ENCODE measurements at places on chromosomes 7 and 10. TPM values are rescaled to one million over a fixed set of nuclear protein-coding genes. Genes with fewer than 3 reads are reported as not detected.

The ITIH5 gene
- total RNA-seq = 97.6 TPM

The CRHR2 gene
- total RNA-seq = 0.16 TPM

The ASAH2B gene
- total RNA-seq = 5.2 TPM

The UBTD1 gene
- 3.5 TPM for total RNA-seq

The AGR3 gene
- 16.8 TPM for total RNA-seq

The ADCY1 gene
- total RNA-seq = 3.7 TPM

The LBX1 gene
- total RNA-seq = not detected

The HHEX gene
- total RNA-seq = 6.7 TPM

The CLDN12 gene
- total RNA-seq = 39.8 TPM

The OR2A7 gene
- total RNA-seq = 5.6 TPM

The ZNF655 gene
- 127 TPM for total RNA-seq

The LEP gene
- total RNA-seq = not detected
